CD4-positive, alpha-beta T cell (primary cell): ENCODE measurements at places on chromosomes 12 and 14. TPM values are rescaled to one million over a fixed set of nuclear protein-coding genes. Genes with fewer than 3 reads are reported as not detected.

The GALNT4 gene
- 6.3 TPM for total RNA-seq

The GPRC5D gene
- total RNA-seq = not detected

DNA sequence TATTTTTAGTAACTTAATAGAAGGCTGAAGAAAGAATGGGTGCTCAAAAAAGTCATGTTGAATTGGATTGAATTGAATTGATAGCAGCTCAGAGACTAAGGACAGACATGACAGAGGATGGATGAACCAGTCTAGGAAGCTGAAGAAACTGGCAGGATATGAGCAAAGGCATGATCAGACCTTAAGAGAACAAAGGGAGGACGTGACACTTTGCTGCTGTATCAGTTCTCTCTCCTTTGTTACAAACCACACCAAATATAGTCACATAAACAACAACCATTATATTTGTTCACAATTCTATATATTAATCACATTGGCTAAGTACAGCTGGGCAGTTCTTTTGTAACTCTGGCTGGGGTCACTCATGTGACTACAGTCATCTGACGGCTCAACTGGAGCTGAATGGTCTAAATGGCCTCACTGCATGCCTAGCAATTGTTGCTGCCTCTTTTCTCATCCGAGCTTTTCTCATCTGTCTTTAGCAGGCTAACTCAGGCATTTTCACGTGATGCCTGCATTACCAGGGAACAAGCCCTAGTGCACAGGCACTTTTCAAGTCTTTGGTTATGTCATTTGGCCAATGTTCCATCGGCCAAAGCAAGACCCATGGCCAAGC is 355.0 kb downstream of the ETNK1 start:
- DNase-seq = no peak
- H3K27me3 ChIP-seq = no peaks in the 10 kb centered on the region
- H3K27ac ChIP-seq = no peak overlapping the region
- no peaks in the 10 kb centered on the region for H3K36me3 ChIP-seq
- H3K4me3 ChIP-seq = no peak overlapping the region

The SYNDIG1L gene
- total RNA-seq = not detected

GRCh38 chr12:27785882-27786570 is 6.0 kb upstream of the MANSC4 start:
- DNase-seq = no peak
- peaks cover 4% of the 10 kb centered on the region for H3K36me3 ChIP-seq
- H3K4me3 ChIP-seq = no peak overlapping the region
